ENCODE measurements at places on chromosomes 5 and 9. TPM values are rescaled to one million over a fixed set of nuclear protein-coding genes. Genes with fewer than 3 reads are reported as not detected.
A peak's percentile ranks its signal among the peaks of the same experiment; 100 is the strongest.

- H3K27ac ChIP-seq, result no peak overlapping the region
- no peak for DNase-seq
- H3K36me3 ChIP-seq, result no peaks in the 10 kb centered on the region
- H3K4me1 ChIP-seq, result peaks cover 22% of the 10 kb centered on the region
- H3K27me3 ChIP-seq, result peaks cover 79% of the 10 kb centered on the region
Observed at GRCh38 chr9:133717113-133718031, 20.8 kb downstream of the SARDH start.

GRCh38 chr5:33299621-33300208 is 141.1 kb upstream of the TARS1 start:
- H3K27me3 ChIP-seq, result no peaks in the 10 kb centered on the region
- no peaks in the 10 kb centered on the region for H3K36me3 ChIP-seq
- H3K4me3 ChIP-seq, result no peak overlapping the region

- H3K4me1 ChIP-seq, result no peaks in the 10 kb centered on the region
- no peaks in the 10 kb centered on the region for H3K36me3 ChIP-seq
- H3K27ac ChIP-seq, result no peak overlapping the region
- H3K4me3 ChIP-seq, result no peak overlapping the region
- DNase-seq, result no peak
- H3K27me3 ChIP-seq, result no peaks in the 10 kb centered on the region
Observed at GRCh38 chr9:19649336-19650041, 139.3 kb downstream of the SLC24A2 start.

SOWAHA gene
- total RNA-seq, result not detected

- no peaks in the 10 kb centered on the region for H3K4me1 ChIP-seq
- H3K4me3 ChIP-seq, result no peak overlapping the region
- no peak overlapping the region for H3K27ac ChIP-seq
- H3K36me3 ChIP-seq, result no peaks in the 10 kb centered on the region
- no peaks in the 10 kb centered on the region for H3K27me3 ChIP-seq
Observed at GRCh38 chr9:107883496-107884124, 394.0 kb upstream of the KLF4 start.

- no peaks in the 10 kb centered on the region for H3K36me3 ChIP-seq
- peaks cover 42% of the 10 kb centered on the region for H3K4me1 ChIP-seq
- no peak for DNase-seq
- no peaks in the 10 kb centered on the region for H3K27me3 ChIP-seq
- H3K27ac ChIP-seq, result no peak overlapping the region
Observed at GRCh38 chr5:172501708-172502320, 47.5 kb upstream of the SH3PXD2B start.

GRCh38 chr5:59218424-59219045 is 635.7 kb downstream of the RAB3C start:
- peaks cover 10% of the 10 kb centered on the region for H3K36me3 ChIP-seq
- H3K4me1 ChIP-seq, result peaks cover 40% of the 10 kb centered on the region
- no peak overlapping the region for H3K27ac ChIP-seq
- no peak overlapping the region for H3K4me3 ChIP-seq
- no peaks in the 10 kb centered on the region for H3K27me3 ChIP-seq

DNA sequence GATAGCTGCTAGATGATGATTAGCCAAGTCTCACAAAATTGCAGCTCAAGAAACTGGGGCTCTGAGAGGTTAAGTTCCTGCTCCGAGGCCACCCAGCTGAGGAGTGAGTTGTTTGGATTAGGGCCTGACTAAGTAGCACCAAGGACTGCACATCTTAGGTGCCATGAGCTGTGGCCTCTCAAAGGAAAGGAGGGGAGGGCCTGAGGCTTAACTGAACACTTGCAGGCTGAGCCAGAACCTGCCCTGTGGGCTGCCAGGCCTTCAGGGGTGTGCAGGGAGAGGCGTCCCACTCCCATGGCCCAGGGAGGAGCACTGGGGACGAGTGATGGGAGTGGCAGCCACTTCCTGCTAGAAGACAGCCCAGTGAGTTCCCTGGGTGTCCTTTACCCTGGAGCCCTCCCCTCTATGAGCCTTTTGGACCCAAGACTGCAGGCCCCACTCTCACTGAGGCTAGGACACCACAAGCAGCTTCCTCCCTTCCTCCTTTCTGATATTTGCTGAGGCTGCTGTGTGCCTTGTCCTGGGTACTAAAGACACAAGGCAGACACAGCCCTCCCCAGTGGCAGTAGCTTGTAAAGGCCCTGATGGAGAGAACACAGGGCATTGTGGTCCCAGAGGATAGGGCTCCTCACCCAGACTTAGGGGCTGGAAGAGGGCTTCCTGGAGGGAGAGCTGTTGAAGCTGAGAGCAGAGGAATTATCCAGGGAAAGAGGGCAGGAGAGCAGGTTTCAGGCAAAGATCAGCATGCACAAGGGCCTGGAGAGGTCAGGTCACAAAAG is 22.1 kb downstream of the LMX1B start:
- H3K36me3 ChIP-seq, result no peaks in the 10 kb centered on the region
- peaks cover 14% of the 10 kb centered on the region for H3K4me1 ChIP-seq
- H3K27me3 ChIP-seq, result peaks cover 100% of the 10 kb centered on the region
- DNase-seq, result no peak
- H3K4me3 ChIP-seq, result no peak overlapping the region

ANKRD18B gene
- not detected for total RNA-seq

CEL gene
- total RNA-seq, result 1.9 TPM

GRCh38 chr9:38233796-38234355 is 158.6 kb upstream of the ALDH1B1 start:
- H3K4me3 ChIP-seq, result no peak overlapping the region
- no peak overlapping the region for H3K27ac ChIP-seq

GRCh38 chr9:36268007-36268427 is 9.8 kb upstream of the GNE start:
- H3K4me3 ChIP-seq, result no peak overlapping the region
- no peak overlapping the region for H3K27ac ChIP-seq
- no peaks in the 10 kb centered on the region for H3K27me3 ChIP-seq
- DNase-seq, result no peak
- H3K4me1 ChIP-seq, result no peaks in the 10 kb centered on the region
- H3K36me3 ChIP-seq, result no peaks in the 10 kb centered on the region

GRCh38 chr5:147040856-147041255 is 162.3 kb upstream of the PPP2R2B start:
- DNase-seq, result no peak
- no peak overlapping the region for H3K27ac ChIP-seq
- no peaks in the 10 kb centered on the region for H3K4me1 ChIP-seq
- peaks cover 25% of the 10 kb centered on the region for H3K27me3 ChIP-seq

CDH12 gene
- total RNA-seq, result not detected

TMEM171 gene
- total RNA-seq, result not detected

- no peaks in the 10 kb centered on the region for H3K36me3 ChIP-seq
- peak overlapping the region; percentile 35 for H3K27ac ChIP-seq
- H3K4me3 ChIP-seq, result peak overlapping the region; percentile 45
- no peaks in the 10 kb centered on the region for H3K4me1 ChIP-seq
- H3K27me3 ChIP-seq, result peaks cover 33% of the 10 kb centered on the region
Observed at GRCh38 chr9:16267281-16268066, 603.0 kb downstream of the BNC2 start.

RARS1 gene
- total RNA-seq, result 48.0 TPM

DNA sequence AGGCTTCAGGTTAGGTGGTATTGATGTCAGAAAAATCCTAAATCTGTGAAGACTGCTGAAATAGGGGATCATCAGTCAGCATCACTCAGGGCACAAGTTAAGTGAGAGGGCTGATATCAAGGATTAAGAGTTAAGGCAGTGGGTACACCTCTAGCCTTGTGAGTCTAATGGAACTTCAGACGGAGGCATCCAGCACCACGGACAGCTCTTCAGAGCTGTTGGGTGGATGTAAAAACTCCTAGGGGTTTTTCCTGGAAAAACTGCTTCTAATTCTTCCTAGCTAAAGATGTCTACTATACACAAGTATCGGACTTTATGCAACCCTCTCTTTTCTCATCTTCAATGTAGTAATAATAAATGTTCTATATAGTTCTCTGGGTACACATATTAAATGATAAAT is 165.9 kb downstream of the SH3GL2 start:
- no peak overlapping the region for H3K27ac ChIP-seq
- no peaks in the 10 kb centered on the region for H3K27me3 ChIP-seq
- no peak for DNase-seq
- no peak overlapping the region for H3K4me3 ChIP-seq

SPINK13 gene
- not detected for total RNA-seq

C9 gene
- not detected for total RNA-seq

- DNase-seq, result no peak
- no peak overlapping the region for H3K27ac ChIP-seq
- no peak overlapping the region for H3K4me3 ChIP-seq
- no peaks in the 10 kb centered on the region for H3K4me1 ChIP-seq
Observed at GRCh38 chr9:126109575-126109974, 217.1 kb upstream of the MVB12B start.

GPR150 gene
- 0.14 TPM for total RNA-seq

DNA sequence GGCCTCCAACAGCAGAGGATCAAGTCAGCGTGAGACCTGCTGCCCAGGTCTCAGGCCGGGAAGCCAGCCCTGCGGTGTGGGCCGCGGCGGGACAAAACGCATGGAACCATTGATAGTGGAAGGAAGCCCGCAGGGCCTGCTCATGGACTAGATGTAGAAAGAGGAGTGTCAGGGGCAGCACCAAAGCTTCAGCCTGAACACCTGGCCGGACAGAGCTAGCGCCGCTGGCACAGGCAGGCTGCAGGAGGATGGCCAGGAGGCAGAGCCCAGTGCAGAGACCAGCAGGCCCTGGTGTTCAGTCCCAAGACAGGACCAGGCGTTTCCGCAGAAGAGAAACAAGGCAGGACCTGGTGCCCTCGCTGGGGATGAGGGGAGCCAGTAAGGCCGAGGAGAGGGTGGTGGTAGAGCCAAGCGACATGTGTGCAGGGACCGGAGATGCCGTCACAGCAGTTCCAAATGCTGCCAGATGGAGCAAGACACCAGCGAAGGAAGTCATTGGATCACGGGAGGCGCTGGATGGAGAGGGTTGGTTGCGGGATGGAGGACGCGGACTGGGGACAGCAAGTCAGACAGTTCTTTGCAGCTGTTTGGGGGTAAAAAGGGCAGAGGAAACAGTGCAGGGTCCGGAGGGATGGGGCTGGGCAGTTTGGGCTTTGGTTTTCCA is 42.1 kb upstream of the OLFM1 start:
- H3K4me1 ChIP-seq, result no peaks in the 10 kb centered on the region
- no peak for DNase-seq
- H3K27me3 ChIP-seq, result peaks cover 68% of the 10 kb centered on the region
- no peaks in the 10 kb centered on the region for H3K36me3 ChIP-seq
- no peak overlapping the region for H3K4me3 ChIP-seq

FBN2 gene
- 34.1 TPM for total RNA-seq

IFNA10 gene
- not detected for total RNA-seq

DNA sequence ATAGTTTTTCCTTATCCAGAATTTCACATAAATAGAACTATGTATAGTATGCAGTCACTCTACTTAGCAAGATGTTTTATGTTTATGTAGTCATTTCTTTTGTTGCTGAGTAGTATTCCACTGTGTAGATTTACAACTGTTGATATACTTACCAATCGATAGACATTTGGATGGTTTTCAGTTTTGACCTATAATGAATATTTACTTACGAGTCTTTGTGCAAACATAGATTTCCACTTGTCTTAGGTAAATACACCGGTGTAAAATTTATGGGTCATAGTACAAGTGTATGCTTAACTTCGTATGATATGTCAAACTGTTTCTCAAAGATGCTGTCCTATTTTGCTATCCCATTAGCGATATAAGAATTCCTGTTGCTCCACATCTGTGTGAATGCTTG is 19.7 kb upstream of the OR2K2 start:
- no peak overlapping the region for H3K4me3 ChIP-seq
- no peaks in the 10 kb centered on the region for H3K4me1 ChIP-seq
- no peak for DNase-seq
- no peaks in the 10 kb centered on the region for H3K36me3 ChIP-seq
- H3K27me3 ChIP-seq, result no peaks in the 10 kb centered on the region

DNA sequence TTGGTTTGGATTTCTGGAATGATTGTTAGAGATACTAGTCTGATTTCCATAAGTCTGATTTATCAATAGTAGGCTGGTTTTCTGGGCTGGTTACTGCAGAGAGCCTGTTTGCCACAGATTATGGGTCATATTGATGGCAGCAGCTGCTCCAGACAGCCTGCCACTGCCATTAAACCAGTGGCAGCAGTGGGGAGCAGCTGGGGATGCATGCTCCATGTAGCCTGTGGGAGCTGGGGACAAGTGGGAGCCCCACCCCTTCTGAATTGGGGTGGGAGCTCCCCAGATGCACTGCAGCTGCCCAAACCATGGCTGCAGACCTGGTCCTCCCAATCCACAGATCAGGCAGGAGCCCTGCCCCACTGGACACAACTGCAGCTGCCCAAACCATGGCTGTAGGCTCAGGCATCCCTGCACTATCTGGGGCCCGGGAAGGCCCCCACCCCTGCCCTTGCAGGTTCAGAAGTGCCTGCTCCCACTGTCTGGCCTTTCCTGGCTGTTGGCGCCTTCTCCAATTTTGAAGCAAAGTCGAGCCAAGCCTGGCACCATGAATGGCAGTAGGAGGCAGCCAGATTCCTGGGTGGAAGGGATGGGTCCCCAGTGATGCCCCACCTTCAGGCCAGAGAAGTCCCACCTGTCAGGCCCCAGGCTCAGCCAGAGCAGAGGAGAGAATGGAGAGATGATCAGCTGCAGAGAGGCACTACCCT is 402.9 kb upstream of the TYRP1 start:
- H3K27ac ChIP-seq, result no peak overlapping the region
- DNase-seq, result no peak
- H3K4me1 ChIP-seq, result no peaks in the 10 kb centered on the region
- no peaks in the 10 kb centered on the region for H3K27me3 ChIP-seq
- H3K4me3 ChIP-seq, result no peak overlapping the region
- no peaks in the 10 kb centered on the region for H3K36me3 ChIP-seq

DNA sequence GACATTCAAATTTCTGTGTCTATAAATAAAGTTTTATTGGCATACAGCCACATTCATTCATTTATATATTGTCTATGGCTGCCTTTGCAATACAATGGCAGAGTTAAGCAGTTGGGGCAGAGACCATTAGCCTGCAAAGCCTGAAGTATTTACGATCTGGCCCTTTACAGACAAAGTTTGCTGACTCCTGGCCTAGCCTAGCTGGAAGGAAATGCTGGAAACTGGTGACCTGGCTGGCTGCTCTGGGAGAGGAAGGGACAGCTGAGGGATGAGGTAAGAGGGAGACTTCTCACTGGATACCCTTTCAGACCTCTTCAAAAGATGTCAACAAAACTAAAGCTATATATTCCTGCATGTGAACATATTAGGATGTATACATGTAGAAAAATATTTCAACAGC is 66.0 kb upstream of the PPARGC1B start:
- peaks cover 47% of the 10 kb centered on the region for H3K4me1 ChIP-seq
- no peak overlapping the region for H3K27ac ChIP-seq
- H3K27me3 ChIP-seq, result no peaks in the 10 kb centered on the region
- no peak for DNase-seq
- H3K36me3 ChIP-seq, result no peaks in the 10 kb centered on the region

VCAN gene
- total RNA-seq, result 25.2 TPM

GRCh38 chr9:70746316-70746715 is 331.9 kb upstream of the KLF9 start:
- no peaks in the 10 kb centered on the region for H3K36me3 ChIP-seq
- DNase-seq, result no peak

PCDHA1 gene
- not detected for total RNA-seq

GRCh38 chr5:150700246-150700593 is 642 bp downstream of the RBM22 start:
- H3K36me3 ChIP-seq, result peaks cover 38% of the 10 kb centered on the region
- H3K4me1 ChIP-seq, result peaks cover 30% of the 10 kb centered on the region
- peak overlapping the region; percentile 97 for H3K27ac ChIP-seq
- no peak for DNase-seq
- H3K27me3 ChIP-seq, result no peaks in the 10 kb centered on the region
- H3K4me3 ChIP-seq, result peak overlapping the region; percentile 94

All from left ventricle myocardium inferior (tissue), 1 donor.